Psoas muscle (tissue), 8 donors: ENCODE measurements at places on chromosomes 11 and 22. TPM values are rescaled to one million over a fixed set of nuclear protein-coding genes. Genes with fewer than 3 reads are reported as not detected.

LRRC74B gene
- not detected for total RNA-seq

ABCG4 gene
- 0.38 TPM for total RNA-seq

SCN3B gene
- 69.0 TPM for total RNA-seq

PRODH gene
- 52.6 TPM for total RNA-seq

AASDHPPT gene
- 37.8 TPM for total RNA-seq

KRTAP5-9 gene
- total RNA-seq = not detected

EHF gene
- 0.20 TPM for total RNA-seq

TRIM6 gene
- 0.78 TPM for total RNA-seq

RFPL1 gene
- not detected for total RNA-seq

GUCY1A2 gene
- total RNA-seq = 12.4 TPM
